Activated CD8-positive, alpha-beta memory T cell treated with anti-CD3 and anti-CD28 coated beads, Interleukin-2, amount 50 U/mL, for 48 hours (primary cell): ENCODE measurements at places on chromosomes 12 and 14.
A peak's percentile ranks its signal among the peaks of the same experiment; 100 is the strongest.

GRCh38 chr12:6703631-6704030 lies 3.0 kb upstream of the PIANP start:
- no peak for DNase-seq

- DNase-seq, result no peak
These were observed 102.0 kb downstream of the DICER1 start for GRCh38 chr14:95055318-95055717.

DNA sequence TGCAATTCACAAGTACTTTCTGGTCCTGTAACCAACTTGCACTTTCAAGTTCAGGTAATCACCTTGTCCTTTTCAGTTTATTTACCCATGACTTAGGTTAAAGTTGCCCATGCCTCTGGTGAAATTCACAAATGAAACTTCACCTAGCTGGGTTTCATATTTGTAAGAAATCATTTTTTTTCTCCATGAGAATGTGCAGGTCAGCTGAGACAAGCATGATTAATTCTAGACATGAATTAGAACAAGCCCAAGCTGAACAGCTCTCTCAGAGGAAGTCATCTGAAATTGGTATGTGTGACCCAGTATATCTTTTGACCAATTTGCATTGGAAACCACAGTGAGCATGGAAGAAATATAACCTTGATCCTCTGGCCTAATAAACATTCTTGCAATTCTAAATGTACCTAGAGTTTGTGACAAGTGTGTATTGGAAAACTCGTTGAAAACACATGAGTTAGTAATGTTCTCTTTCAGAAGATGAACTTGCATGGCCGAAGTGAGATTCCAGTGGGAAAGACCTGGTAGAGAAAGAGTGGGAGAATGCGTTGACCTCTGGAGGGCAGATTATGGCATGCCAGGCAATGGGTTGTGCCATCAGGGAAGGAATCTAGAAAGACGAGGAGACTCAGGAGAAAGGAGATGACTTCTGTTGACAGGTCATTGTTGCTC lies 486.5 kb downstream of the ZFP36L1 start:
- no peak for DNase-seq

GRCh38 chr12:98591209-98591608 lies 2.3 kb upstream of the SLC25A3 start:
- DNase-seq, result no peak

GRCh38 chr14:82403987-82404386 lies 870.3 kb upstream of the SEL1L start:
- DNase-seq, result no peak

- DNase-seq, result peak; percentile 81
These were observed 28.6 kb downstream of the PIGH start for GRCh38 chr14:67571275-67571990.

GRCh38 chr12:116604178-116604895 lies 45.2 kb downstream of the MAP1LC3B2 start:
- DNase-seq, result no peak

GRCh38 chr14:104971447-104972240 lies 6.5 kb downstream of the AHNAK2 start:
- no peak for DNase-seq

GRCh38 chr12:68189821-68190242 lies 30.3 kb upstream of the IFNG start:
- DNase-seq, result no peak

GRCh38 chr12:98388126-98388525 lies 127.3 kb upstream of the TMPO start:
- no peak for DNase-seq

GRCh38 chr12:72076558-72076915 lies 137.9 kb downstream of the TPH2 start:
- DNase-seq, result no peak

GRCh38 chr12:10067942-10068341 lies 30.8 kb downstream of the CLEC1A start:
- DNase-seq, result no peak

GRCh38 chr14:39912192-39913100 lies 480.2 kb upstream of the FBXO33 start:
- no peak for DNase-seq

- no peak for DNase-seq
These were observed 106.8 kb downstream of the LGR5 start for GRCh38 chr12:71546322-71546861.

DNA sequence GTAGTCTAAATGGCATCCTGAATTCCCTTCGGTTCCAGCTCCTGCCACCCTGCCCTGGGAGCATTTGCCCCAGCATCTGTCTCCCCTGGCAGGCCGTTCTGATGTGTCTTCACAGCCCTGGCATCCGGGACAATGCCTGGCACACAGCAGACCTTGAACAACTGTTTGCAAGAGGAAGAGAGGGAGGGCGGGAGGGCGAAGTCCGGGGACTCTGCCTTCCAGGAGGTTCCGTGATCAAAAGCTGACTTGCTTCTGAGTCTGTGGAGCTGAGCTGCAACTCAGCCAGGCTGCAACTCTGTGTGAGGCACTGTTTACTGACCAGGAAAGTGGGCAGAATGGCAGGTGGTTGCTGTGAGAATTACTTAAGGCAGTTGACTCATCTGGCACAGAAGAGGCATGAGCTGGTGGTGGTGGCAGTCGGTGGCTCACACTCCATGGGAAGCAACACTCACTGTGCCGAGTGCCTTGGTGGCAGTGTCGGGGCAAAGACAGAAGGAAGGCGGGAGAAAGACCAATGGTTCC lies 61.1 kb upstream of the DLK1 start:
- DNase-seq, result no peak

DNA sequence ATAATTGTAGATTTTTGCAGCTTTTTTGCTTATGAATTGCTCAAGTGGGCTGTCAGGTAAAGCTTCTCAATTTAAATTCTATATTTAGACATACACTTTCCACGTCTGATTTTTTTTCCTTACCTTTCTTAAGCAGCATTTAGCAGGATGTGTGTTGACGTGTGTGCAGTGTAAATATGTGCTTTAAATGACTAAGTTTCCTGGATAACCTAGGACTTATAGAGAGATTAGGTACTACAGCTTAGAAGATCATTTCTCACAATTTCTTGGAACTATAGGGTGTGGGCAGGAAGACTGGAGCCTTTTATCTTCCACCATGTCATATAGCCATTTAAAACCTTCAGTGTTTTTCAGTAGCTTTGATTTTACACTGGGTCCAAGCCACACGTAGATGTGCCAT lies 263.5 kb downstream of the NOVA1 start:
- no peak for DNase-seq
